ENCODE measurements at places on chromosomes 5 and 9. TPM values are rescaled to one million over a fixed set of nuclear protein-coding genes. Genes with fewer than 3 reads are reported as not detected.
A peak's percentile ranks its signal among the peaks of the same experiment; 100 is the strongest.

- H3K27me3 ChIP-seq: no peaks in the 10 kb centered on the region
- DNase-seq: no peak
- H3K36me3 ChIP-seq: no peaks in the 10 kb centered on the region
- no peaks in the 10 kb centered on the region for H3K4me1 ChIP-seq
- no peak overlapping the region for H3K27ac ChIP-seq
- H3K4me3 ChIP-seq: no peak overlapping the region
These were observed 317.4 kb upstream of the SLC30A5 start for GRCh38 chr5:68776381-68776780.

- no peaks in the 10 kb centered on the region for H3K36me3 ChIP-seq
- H3K27me3 ChIP-seq: no peaks in the 10 kb centered on the region
- H3K27ac ChIP-seq: no peak overlapping the region
These were observed 232.8 kb downstream of the ARHGEF28 start for GRCh38 chr5:73858776-73859175.

GRCh38 chr9:4062966-4063365, 236.9 kb downstream of the GLIS3 start:
- DNase-seq: no peak
- no peaks in the 10 kb centered on the region for H3K4me1 ChIP-seq
- no peaks in the 10 kb centered on the region for H3K27me3 ChIP-seq

The PCSK1 gene
- total RNA-seq: 4.5 TPM

- DNase-seq: no peak
- no peaks in the 10 kb centered on the region for H3K27me3 ChIP-seq
- H3K36me3 ChIP-seq: no peaks in the 10 kb centered on the region
- peak overlapping the region; percentile 18 for H3K27ac ChIP-seq
- H3K4me3 ChIP-seq: no peak overlapping the region
These were observed 30.0 kb downstream of the STRBP start for GRCh38 chr9:123238365-123238764.

All from WTC11 (cell line).